T-helper 9 cell (primary cell): ENCODE measurements at places on chromosomes 12 and 14.

DNA sequence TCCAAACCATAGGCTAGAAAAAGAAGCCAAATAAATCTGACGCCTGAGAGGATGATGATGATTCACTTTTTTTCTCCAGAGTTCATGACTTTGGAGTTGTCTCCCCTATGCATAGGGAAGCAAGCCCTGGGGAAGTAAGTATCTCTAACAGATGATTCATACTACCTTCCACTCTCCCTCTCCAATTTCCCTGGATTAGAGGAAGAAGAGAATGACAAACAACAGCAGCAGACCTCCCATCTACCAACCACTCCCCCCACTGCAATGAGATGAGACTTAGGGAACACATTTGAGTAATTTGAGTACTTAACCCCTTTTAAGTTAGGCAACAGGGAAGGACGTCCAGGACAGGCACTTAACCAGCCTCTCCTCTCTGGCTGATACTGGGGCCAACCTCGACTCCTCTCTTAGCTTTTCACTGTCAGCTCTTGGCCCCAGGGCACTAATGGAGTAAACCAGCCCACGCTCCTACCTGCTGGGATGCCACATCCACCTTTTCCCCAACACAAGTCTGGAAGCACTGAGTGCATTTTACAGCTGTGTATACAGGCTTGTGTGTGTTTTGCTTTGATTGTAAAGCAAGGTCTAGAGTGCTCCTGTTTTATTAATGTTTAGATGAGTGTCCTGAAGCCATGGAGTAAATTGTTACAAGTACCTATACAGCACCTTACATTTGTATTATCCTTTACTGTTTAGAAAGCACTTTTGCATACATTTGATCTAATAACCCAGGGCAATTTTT lies 180.7 kb downstream of the PHLDA1 start:
- DNase-seq: no peak

- no peak for DNase-seq
Observed at GRCh38 chr14:32033543-32033942, 43.6 kb upstream of the ARHGAP5 start.

- DNase-seq: no peak
Observed at GRCh38 chr12:11689591-11690186, 40.2 kb downstream of the ETV6 start.

- DNase-seq: no peak
Observed at GRCh38 chr14:23060536-23061260, 3.4 kb upstream of the CDH24 start.

DNA sequence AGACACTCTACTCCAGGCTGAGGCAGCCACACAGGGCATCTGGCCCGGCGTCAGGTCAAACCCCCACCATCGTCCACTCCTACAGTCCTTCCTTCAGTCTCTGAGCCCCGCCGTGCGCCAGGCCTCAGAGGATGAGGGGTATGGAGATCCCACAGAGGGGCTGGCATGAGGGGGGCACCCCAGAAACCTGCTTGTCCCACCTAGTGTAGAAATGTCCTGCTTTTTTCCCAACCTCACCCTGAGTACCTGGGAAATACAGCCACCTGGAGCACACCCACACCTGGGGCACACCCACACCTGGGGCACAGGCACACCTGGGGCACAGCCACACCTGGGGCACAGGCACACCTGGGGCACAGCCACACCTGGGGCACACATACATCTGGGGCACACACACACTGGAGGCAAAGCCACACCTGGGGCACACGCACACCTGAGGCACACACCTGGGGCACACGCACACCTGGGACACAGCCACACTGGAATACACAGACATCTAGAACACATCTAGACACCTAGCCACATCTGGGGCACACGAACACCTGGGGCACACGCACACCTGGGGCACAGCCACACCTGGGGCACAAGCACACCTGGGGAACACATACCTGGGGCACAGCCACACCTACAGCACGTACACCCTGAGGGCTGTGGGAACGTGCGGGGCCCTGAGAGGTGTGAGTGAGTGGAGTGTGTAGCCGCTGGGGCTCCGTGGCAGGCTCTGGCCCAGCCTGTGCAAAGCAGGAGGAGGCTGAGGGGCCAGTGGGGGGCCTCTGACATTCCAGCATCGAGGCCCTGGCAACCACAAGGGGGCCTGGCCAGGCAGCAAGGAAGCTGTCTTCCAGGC lies 18.4 kb downstream of the AKT1 start:
- DNase-seq: no peak

DNA sequence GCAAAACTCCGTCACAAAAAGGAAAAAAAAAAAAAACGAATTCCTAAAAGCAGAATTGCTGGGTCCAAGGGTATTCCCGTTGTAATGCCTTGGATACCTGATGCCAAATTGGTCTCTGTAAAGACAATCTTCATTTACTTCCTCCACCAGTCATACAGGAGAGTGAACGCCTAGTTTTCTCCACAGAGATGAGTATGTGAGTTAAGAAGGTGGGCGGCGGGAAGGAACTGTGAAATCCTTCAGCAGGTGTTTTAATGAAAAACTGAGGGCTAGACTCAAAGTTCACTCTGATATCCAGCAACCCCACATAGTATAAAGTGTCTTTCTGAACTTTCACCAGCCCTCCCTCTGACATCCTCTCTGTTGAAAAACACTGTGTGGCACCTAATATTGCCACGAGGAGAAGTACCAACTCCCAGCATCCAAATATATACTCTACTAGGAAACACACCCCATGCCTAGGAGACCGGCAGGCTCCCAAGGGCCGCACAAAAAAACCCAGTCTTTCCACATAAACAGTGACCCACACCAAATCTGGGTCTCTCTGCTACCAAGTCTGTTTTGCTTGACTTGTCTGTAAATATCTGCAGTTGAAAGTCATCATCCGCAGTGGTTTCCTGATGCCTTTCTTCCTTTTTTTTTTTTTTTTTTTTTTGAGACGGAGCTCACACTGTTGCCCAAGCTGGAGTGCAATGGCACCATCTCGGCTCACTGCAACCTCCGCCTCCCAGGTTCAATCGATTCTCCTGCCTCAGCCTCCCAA lies 30.3 kb upstream of the FOXN3 start:
- DNase-seq: no peak

DNA sequence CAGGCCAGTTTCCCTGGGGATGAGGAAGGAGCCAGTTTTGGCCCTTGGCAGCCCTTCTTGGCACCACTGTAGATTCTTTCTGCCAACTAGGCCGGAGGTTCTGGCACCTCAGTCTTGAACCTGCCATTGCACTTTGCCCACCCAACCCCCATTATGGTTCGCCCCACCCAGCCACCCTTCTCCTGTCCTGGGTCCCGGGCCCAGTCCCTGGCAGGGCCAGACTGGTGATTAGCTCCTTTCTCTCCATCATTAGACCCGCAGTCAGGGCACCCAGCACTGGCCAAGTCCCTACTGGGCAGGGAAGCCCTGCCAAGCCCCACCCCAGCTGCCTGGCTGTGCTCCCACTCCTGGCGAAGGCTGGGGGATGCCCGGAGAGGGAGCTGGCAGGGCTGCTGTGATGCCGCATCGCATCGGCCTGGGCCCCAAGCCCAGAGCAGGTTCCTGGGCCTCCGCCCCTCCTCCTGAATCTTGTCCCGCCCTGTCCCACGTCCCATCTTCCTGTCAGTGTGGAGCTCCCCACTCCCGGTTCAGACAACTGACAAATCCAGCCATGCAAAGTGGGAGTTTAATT lies 9.8 kb downstream of the FAM222A start:
- no peak for DNase-seq

- DNase-seq: peak; percentile 48
Observed at GRCh38 chr12:57755454-57756372, 810 bp downstream of the MARCHF9 start.

DNA sequence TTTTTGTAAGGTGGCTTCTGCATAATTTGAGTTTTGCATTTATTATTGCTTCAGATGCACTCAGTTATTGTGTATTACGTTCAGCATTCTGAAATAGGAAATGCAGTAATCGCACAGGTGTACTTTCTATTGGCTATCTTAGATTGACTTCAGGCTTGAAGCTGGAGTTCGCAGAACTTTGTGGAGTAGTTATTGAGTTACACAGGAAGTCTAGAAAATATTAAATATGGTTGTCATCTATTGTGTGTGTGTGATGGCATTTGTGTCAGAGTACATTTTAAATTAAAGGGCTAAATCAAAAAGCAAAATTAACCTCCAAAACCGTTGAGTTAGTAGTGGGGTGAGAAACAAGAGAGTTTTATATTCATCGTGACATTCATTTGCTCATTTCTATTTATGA lies 2.7 kb downstream of the ARID2 start:
- DNase-seq: no peak

DNA sequence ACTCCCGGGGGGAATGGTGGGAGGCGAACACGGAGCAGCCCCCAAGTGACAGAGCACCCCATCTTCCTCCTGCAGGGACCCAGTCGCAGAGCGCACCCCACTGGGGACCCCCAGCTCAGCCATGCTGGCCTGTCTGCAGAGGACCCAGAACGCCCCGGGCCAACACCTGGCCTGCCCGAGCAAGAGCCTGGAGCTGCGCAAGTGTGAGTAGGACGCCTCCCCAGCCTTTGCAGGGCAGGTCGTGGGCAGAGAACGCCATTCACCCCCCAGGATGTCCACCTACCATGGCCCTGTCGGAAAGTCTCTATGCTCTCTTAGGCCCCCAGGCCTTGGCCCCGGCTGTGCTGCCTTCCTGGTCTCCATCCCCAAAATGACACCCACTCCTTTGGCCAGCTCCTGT lies 30.4 kb downstream of the FAM222A start:
- DNase-seq: no peak

DNA sequence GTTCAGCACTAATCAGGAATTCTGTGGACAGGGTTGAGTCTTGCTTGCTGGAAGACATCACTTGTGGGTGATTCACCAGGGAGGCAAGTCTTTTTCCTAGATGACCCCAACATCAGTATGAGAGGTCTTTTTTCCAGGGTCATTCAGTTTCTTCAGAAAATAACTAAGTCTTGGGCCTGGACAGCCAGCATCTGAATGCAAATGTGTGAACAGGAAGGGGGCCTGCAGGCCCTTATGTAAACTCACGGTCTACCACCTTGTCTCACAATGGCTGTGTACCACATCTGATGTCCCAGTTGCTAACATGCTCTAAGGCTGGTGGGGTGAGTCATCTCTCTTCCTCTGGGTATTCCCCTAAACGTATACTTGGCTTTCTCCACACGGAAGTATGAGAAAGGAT lies 79.2 kb downstream of the HECTD4 start:
- peak; percentile 4 for DNase-seq

GRCh38 chr12:127145929-127146789 lies 1120.8 kb upstream of the TMEM132C start:
- DNase-seq: peak; percentile 41

- DNase-seq: no peak
Observed at GRCh38 chr12:119354172-119354571, 19.6 kb downstream of the CCDC60 start.

- DNase-seq: no peak
Observed at GRCh38 chr14:99437706-99438105, 43.0 kb downstream of the SETD3 start.

DNA sequence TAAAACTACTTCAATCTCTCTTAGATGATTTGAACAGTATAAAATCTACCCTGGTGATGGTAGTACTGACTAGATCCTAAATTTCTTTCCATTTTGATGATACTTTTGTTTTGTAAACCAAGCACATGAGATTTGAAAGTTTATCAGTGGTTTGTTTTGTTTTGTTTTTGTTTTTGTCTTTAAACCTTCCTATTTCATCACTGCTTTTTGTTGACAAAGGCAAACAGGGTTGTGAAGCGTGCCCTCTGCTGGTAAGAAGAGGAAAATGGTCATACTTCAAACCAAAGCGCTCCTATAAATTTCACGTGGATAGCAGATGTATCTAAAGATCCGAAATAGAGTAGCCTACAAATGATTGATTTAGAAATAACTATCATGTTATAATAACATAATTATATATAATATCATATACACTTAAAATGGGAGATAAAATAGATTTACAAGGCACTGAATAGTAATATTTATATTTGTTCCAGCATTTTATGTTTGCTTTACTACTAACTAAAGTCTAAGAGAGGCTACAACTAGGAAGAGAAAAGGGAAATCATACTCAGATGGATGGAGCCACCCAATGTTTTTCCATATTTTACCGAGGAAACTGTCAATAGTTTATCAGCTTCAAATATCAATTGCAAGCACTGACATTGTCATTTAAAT lies 254.0 kb upstream of the USP15 start:
- no peak for DNase-seq

GRCh38 chr12:65525491-65526141 lies 247.1 kb downstream of the MSRB3 start:
- DNase-seq: no peak

DNA sequence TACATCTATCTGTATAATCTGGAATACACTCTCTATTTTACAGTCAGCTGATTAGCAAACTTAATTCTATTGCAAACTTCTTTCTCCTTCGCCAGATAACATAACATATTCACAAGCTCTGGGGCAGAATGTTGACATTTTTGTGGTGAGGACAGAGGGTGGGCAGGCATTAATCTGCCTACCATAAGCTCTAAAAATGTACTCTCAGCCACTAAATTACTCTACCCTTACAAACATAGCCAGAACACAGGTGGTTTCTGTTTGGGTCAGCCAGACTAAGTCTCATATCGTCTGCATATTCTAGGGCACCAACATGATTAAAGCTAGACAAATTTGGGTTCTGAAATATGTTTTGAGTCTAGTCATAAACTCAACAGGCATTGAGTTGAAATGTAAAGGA lies 90.1 kb downstream of the SLC6A15 start:
- DNase-seq: no peak

GRCh38 chr12:78818487-78818886 lies 46.1 kb upstream of the SYT1 start:
- DNase-seq: no peak

- no peak for DNase-seq
Observed at GRCh38 chr12:126337556-126338441, 1272.6 kb downstream of the AACS start.

- no peak for DNase-seq
Observed at GRCh38 chr12:108849660-108850059, 7.7 kb downstream of the SSH1 start.

DNA sequence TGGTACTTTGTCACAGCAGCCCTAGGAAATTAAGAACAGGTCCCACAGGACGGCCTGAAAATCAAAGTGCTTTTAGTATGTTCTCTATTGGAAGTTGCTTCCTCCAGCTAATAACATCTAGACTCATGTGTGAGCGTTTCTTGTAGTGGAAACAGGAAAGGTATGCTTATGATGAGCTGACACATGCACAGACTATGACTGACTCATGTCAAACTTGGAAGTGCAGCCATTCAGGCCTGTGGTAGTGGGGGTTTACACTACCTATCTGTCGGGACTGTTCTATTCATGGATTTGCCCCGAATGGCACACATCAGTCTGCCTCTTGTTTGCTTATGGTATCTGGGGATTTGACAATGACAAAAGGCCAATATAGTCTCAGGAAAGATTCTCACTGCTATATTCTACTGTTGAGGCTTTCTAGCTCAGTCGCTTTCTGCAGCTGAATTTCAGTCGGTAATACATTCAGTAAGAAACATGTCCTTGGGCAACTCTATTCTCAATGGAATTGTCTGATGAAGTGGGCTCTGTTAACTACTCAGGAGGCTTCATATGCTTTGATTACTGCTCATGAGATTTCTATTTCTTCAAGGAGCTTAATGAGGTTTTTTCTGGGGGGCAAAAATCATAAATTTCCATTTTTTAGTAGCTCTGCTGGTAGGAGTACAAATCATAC lies 270.3 kb upstream of the DAAM1 start:
- no peak for DNase-seq
